ENCODE measurements at places on chromosomes 13 and 19.

- no peak for DNase-seq
Observed at GRCh38 chr13:44686531-44686934, 110.4 kb upstream of the TSC22D1 start.

GRCh38 chr13:114019367-114019766, 45.5 kb upstream of the C13orf46 start:
- no peak for DNase-seq

DNA sequence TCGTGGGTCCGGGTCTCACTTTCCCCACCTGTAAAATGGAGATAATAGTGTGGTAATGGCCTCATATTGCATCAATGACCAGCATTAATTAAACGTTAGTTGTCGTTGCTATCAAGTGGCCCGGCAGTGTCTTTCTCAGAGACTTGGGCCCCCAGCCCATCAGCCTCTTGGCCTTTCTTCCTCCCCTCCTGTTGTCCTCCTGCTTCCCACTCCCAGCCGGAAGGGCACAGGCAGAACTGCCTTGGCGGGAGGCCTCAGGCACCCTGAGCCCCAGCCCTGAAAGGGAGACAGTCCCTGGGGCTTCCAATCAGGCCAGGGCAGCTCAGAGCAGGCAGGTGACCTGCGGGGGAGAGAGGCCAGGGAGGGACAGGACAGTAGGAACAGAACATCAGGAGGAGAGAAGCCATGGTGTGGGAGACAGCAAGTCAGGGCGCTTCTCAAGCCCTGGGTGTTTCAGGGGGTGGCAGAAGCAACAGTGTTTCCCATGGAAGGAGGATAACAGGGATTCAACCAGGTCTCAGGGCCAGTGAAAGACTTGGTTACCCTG, 4.6 kb downstream of the MARK4 start:
- no peak for DNase-seq

DNA sequence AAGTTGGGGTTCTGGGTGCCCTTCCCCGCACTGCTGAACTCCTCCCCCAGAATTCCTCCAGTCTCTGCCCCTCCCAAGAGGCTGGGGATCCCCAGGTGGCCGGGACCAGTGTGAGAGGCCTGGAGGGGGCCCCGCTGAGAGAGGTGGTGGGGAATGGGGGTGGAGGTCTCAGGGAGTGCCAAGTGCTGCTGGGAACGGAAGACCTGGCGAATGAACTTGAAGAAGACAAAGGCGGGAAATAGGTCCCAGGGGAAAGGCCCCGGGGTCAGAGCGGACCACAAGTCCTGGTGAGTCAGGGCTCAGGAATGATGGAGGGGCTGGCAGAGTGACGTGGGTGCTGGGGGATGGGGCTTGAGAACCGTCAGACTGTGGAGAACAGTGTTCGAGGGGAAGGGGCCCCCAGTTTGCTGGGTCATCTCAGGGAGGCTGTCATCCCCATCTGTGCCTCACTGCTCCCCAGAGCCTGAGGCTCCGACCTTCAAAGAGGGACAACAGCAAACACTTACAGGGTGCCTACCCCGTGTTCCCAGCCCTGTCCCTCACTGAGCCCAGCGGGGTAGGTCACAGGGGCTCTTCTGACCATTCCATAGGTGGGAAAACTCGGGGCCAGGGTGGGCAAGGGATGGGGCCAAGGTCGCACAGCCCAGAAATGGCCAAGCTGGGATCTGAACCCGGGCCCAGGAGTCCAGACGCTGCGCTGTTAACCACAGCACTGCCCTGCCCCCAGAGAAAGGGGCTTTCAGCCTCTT, 16.0 kb upstream of the SEMA6B start:
- DNase-seq: no peak

- peak; percentile 36 for DNase-seq
Observed at GRCh38 chr19:38989066-38989605, 13.6 kb upstream of the FBXO17 start.

- no peak for DNase-seq
Observed at GRCh38 chr19:15466851-15467733, 2.7 kb upstream of the RASAL3 start.

GRCh38 chr13:99553033-99553432, 51.8 kb downstream of the TM9SF2 start:
- no peak for DNase-seq

- no peak for DNase-seq
Observed at GRCh38 chr19:29806098-29806866, 5.5 kb upstream of the CCNE1 start.

DNA sequence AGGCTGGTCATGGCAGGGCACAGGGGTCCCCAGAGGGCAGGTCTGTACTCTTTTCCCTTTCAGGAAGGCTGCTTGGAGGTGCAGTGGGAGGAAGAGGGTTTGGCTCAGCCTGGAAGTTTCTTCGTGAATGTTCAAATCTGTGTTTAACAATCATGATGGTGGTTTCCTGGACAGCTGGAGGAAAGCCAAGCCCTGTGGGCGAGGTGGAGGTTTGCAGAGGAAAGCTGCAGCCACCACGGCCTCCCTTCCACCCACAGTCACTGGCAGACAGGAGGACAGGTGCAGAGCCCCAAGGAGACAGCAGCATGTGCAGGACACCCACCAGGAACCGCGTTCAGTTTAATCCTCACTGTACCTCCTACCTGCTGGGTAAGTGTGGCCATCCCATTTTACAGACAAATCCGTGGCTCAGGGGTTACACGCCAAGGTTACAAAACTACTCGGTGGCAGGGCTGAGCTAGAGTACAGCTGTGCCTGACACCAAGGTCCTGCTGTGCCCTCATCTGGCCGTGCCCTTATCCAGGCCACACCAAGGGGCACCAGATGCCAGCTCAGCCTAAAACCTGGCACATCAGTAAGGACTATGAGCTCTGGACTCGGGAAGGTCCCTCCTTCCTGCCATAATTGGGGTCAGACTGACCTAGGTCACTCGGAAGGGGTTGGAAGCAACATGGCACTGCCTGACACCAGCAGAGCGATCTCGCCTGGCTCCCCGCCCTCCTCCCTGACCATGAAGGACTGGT, 34.1 kb downstream of the SUGP2 start:
- DNase-seq: no peak

DNA sequence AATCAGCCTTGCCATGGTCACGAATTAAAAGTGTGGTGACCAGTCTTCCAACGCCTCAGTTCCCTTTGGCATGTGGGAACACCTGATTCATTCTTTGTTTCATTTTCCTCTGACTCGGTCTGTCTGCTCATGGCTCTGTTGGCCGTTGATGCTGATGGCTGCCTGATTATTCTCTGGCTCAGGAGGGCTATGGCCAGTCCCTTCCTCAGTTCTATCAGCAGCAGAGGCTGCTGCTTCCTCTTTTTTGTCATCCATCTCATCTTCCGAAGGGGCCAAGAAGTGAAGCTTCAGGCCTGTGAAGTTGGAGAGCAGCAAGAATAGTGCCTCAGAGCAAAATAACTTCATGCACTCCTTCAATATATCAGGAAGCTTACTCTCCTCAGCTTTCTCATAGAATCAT, 9.5 kb upstream of the MLNR start:
- DNase-seq: no peak

- no peak for DNase-seq
Observed at GRCh38 chr13:86082121-86082520, 282.9 kb upstream of the SLITRK6 start.

- peak; percentile 80 for DNase-seq
Observed at GRCh38 chr19:39506944-39507714, 7.8 kb upstream of the SELENOV start.
